ENCODE measurements at places on chromosomes 5 and 9.
A peak's percentile ranks its signal among the peaks of the same experiment; 100 is the strongest.

DNA sequence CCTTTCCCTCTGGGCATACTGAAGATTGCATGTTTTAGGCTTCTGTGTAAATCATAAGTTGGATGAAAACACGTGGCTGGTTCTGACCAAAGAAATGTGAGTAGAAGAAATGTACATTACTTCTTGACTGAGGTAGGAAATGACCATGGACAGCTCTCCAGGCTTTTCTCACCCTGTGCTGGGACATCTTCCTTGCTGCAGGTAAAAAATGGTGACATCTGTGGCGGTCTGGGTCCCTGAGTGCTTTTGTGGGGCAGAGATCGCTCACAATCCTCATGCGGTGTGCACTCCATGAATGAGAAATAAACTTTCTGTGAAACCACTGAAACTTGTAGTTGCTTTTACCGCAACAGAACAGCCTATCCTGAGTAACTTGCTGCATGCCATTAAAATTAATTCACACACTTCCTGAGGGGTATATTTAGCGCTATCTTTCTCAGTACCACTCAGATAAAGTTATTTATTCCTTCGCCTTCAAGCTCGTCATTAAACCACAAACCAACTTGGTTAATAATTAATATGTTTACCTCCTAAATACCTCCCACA lies 730.4 kb downstream of the EFNA5 start:
- DNase-seq, result no peak

GRCh38 chr5:4230786-4231641 lies 635.4 kb downstream of the IRX1 start:
- no peak for DNase-seq

DNA sequence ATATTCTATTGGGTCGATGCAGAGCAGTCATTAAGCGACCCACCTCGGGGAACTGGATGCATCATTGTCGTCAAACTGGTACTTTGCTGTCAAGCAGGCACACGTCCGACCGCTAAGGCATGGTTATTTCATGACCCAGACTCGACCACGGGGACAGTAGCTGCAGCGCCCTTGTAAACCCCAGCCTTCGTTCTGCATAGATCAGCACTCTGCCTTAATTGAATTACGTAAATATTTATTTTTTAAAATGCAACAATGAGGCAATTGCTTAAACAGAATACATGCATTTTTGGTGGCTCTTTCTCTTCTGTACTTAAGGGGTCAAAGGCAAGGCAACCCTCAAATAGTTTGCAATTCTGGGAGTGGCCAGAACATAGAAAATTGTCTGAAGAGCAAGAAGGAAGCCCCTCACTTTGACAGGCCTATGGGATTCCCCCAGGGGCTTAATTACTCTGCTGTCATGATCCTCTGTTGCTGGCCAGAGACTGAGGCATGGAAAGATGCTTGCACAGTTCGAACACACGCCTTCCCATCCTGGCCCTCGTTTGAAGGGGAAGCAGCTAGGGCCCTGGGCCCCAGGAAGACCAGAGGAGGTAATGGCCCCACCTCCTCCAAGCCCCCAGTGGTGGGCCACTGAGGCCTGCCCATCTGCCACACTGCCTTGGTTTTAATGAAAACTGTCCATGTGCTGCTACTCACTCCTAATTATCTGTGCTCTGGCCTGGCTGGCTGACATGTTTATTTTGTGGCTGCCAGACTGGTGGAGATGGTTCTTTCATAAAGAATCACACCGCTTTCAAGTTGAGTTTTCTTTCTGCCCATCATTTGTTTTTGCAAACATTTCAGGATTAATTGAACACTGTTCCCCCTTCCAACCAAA lies 169.7 kb upstream of the MAST4 start:
- no peak for DNase-seq

- no peak for DNase-seq
Measured at GRCh38 chr5:162154242-162154641, 86.7 kb downstream of the GABRG2 start.

- no peak for DNase-seq
Measured at GRCh38 chr9:132888151-132888550, 9.5 kb downstream of the SPACA9 start.

DNA sequence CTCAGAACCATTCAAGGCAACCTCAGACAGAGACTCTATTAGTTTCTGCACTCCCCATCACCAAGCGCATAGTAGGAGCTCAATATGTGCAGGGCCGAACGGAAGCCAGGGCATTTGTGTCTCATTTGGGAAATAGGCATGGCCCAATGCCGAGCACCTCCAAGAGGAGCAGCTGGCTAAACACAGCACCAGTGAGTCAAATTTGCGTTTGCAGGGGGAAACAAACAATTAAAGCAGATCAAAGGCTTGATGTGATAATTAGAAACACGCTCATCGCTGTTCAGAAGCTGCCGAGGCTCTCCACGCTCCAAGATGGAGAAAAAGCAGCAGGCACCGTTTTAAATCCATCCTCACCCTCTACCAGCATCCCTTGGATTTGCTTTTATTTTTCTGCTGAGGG lies 225.3 kb downstream of the AGTPBP1 start:
- no peak for DNase-seq

- no peak for DNase-seq
Measured at GRCh38 chr9:24071716-24072115, 245.7 kb upstream of the ELAVL2 start.

DNA sequence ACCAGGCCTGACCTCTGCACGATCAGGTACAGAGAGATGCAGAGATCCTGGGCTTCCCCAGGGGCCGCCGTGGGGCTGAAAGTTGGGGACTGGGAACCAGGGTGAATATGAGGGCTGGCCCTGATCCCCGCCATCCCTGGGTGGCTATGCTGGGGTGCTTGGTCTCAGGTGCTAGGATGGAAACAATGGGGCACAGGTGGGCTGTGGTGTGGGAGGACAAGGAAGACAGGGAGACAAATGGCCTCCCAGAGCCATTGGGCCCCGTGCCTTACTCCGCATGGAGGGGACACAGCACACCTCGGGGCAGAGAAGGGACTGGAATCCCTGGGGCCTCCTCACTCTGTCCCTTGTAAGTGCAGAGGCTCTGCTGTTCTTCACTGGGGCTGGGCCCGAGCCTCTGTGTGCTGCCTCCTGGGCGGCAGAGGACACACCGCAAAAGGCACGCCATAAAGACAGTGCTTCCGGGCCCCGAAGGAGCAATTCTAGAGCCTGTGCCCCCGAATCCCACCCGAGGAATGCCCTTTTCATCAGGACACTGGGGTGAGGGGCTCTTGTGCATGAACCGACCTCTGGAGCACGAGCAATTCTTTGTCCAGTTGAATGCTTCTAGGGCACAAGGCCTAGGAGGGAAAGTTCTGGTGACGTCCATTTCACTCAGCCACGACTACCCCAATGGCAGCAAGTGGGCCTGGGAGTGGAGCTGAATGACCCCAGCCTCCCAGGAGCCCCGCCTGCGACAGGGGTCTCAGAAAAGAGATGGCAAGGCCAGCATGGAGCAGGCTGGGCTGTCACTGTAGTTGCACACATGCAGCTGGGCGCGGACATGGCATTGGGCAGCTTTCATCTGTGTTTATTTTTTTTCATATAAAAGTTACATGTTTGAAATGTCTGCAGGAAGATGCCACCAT lies 30.9 kb downstream of the PRRT1B start:
- DNase-seq, result no peak

DNA sequence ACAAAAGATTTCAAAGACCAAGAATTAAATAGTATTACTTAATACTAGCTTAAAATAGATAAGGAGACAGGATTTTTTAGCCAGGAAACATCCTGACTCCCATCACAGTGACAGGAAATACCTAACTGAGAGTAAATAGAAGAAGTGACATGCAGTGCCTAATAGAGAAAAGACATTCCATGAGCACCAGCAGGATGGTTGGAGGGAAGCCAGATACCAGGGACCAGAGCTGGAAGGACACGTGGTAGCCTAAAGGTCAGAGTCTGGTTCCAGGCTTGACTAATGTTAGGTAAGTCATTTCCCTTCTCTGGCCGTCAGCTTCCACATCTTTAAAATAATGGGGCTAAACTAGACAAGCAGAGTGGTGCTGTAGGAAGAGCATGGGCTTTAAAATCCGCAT lies 41.6 kb downstream of the CDK5RAP2 start:
- no peak for DNase-seq

DNA sequence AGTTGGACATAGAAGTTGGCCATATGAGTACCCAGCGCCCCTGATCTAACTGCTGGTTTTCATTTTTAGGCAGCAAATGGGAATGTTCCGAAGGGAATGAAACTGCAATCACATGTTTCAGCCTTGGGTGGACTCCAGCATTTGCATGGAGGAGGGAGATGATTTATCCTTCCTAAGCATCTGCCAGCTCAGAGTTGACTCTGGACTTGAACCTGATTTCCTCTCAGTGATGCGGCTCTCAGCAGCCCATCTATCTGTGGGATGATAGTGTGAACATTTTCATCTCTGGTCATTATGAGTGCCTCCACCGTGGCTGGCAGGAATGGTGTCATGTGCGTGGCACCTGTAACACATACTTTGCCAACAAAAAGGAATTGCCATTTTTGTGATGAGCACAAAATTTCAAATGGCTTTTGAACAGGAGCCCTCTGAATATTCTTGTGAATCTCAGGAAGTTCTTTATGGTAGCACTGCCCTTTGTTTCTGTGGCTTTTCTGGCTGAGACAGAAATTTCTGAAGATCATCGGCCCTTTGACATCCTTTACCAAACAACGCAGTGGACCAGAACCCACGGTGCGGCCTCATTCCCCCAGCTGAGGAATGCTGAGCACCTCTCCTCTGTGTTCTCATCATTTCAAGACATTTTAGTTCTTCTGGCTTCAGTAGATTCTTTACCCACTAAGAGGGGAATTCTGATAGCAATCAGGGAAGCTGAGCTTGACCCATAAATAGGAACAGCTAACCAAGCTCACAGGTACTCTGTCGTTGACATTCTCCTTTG lies 28.5 kb downstream of the FUBP3 start:
- DNase-seq, result no peak

GRCh38 chr9:26292943-26293342 lies 599.7 kb downstream of the CAAP1 start:
- no peak for DNase-seq

DNA sequence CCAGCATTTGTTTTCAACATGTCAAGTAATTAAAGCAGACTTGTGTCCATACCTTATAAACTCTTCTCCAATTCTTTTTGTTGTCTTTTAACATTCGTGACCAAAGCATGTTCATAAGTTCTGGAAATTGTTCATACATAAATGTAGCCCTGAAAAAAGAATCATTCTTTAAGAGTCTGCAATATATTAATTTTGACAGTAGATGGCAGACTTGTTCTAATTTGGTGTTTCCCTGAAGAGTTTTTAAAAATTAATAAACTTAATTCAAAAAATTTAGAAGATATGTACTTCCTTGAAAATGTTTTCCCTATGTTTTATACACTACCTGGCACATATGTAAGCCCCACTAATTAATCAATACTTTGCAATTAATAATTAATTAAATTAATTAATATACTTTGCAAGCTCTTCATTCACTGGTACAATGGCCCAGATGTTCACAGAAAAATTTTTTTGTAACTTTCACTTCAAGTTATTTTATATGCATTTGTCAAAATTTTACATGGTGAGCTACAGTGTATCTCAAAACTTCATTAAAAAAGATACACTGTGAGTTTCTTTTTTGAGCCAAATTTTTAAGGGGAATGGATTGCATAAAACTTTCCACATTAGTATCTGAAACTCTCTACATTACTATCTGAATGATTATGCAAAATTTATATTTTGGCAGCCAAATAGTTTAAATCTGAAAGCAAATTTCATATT lies 42.1 kb downstream of the CLINT1 start:
- no peak for DNase-seq

- DNase-seq, result no peak
Measured at GRCh38 chr5:113250341-113250953, 184.3 kb downstream of the TSSK1B start.

DNA sequence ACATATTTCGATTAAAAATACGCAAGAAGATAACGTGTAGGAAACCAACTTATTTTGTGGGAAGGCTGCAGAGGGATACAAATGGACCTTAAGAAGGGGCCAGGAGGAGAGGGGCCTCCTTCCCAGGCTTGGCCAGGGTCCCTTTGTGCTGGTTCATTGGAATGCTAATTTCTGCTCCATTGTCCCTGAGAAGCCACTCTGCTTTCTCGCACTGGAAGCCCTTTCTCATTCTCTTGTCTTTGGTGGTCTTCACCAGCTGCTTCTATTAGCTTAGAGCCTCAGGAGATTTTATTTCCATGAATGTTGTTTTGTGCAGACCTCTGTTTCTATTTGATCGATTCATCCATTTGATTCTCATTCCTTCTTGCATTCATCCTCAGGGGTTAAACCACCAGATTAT lies 325.4 kb downstream of the TMEM38B start:
- DNase-seq, result no peak

- DNase-seq, result no peak
Measured at GRCh38 chr9:133201424-133202144, 7.5 kb downstream of the OBP2B start.

- peak; percentile 93 for DNase-seq
Measured at GRCh38 chr9:36166168-36166927, 2.8 kb upstream of the CCIN start.

GRCh38 chr5:106086352-106086751 lies 1584.4 kb downstream of the EFNA5 start:
- no peak for DNase-seq

DNA sequence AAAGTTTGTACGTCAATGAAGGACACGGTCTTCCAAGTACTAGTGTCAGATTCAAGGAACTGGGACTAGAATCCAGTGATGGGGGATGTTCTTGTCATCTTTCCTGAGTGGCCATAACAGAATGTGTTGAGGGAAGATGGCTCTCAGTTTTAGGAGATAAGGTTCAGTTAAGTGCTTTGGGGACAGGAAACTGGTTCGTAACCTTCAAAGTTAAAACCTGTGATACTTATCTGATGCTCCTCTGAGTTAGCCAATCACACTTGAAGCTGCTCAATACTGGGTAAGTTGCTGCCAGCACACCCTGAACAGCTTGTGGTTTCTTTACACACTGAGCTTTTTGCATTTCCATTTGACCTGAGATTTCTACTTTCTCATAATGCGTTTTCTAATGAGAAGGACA lies 64.4 kb downstream of the PIK3R1 start:
- no peak for DNase-seq

- no peak for DNase-seq
Measured at GRCh38 chr9:136084063-136084944, 10.8 kb downstream of the NACC2 start.

GRCh38 chr9:68802525-68803015 lies 97.5 kb downstream of the PIP5K1B start:
- DNase-seq, result peak; percentile 57

DNA sequence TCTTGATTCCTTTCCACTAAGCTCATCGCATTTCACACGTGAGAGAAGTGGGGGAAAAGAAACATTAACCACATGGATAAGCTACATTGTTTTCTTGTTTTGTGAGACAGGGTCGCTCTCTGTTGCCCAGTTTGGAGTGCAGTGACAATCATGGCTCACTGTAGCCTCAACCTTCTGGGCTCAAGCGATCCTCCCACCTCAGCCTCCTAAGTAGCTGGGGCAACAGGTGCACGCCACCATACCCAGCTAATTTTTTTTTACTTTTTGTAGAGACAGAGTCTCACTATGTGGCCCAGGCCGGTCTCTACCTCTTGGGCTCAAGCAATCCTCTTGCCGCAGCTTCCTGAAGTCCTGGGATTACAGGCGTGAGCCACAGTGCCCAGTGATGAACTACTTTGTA lies 2.8 kb downstream of the OTULIN start:
- DNase-seq, result no peak

- DNase-seq, result no peak
Measured at GRCh38 chr5:36158144-36158543, 6.2 kb downstream of the SKP2 start.

- DNase-seq, result no peak
Measured at GRCh38 chr5:172189693-172190296, 1.8 kb upstream of the STK10 start.

GRCh38 chr5:119315516-119315949 lies 40.3 kb upstream of the TNFAIP8 start:
- DNase-seq, result peak; percentile 68
